ENCODE measurements at places on chromosomes 7 and 10. TPM values are rescaled to one million over a fixed set of nuclear protein-coding genes. Genes with fewer than 3 reads are reported as not detected.

DNA sequence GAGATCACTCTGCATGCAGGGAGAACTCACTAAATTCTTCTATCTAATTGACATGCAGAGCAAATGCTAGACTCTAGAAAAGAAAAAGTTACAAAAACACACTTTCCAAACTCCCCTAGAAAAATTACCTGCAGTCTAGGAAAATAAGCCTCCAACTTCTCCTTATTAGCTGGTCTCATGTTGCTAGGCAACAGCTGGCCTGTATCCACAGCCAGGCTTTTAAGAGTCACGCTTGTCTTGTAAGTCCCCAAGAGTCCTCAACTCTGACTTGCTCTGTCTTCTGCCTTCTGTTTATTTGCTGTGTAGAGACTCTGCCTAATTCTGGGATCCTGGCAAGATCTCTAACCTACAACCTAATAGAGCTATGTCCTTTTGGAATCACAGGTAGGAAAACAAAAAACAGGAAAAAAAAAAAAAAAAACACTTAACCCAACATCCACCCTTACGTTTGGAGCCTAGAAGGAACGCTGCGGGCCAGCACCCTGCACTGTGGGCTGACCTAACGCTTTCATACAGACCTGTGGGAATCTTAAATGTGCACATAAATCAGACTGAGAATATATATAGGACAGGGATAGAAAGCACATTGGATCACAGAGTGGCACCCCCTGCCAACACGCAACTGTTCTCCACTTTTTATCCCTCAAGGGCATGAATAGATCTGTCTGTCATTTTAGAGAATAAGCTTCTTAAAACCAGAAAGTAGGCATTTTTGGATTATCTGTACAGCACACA, 117.0 kb upstream of the PTPRZ1 start:
- DNase-seq = no peak

- DNase-seq = peak; percentile 53
These were observed 72.9 kb upstream of the GRID1 start for GRCh38 chr10:86439544-86439943.

GRCh38 chr7:141946796-141947195, at the start of gene CLEC5A:
TSS of gene CLEC5A (minus strand) at chr7:141946974. CDS start at chr7:141946292, 682 bp downstream.
- no peak for DNase-seq

Gene ICA1
- 66.4 TPM for total RNA-seq

DNA sequence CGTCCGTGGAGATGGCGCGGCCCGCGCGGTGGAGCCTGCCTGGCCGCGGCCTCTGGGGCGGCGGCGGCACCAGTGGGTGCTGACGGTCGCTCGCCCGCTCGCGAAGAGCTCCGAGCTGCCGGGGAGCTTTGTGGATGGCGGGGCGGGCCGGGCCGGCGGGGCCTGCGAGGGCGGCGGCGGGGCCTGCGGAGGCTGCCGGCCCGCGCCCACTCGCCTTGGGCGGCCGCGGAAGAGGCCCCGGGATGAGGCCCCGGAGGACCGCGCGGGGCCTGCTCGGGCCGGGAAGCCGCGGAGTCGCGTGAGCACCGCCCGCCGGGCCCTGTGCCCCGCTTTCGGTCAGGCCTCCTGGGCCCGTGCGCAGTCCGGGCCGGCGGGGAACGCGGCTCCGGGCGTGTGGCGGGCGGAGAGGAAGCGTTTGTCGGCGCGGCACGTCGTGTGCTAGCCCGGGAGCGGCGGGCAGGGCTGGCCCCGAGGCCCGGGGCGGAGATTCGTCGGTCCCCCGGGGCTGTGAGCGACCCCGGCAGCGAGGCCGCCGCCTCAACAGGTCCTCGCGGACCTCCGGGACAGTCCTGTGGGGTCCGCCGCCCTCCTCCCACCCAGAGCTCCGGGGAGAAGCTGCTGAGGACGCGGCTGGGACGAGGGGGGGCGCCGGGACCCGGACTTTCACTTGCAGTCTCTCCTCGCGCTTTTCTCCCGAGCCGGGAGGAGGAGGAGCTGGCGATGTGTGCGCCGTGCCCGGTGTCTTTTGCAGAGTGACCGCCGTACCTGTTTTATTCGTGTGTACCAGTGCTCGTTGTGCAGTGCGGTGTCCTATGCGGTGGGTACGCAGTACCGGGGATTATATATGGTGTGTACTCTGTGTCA, 578 bp downstream of the ZMYND11 start:
- peak; percentile 65 for DNase-seq

Gene ITGA8
- total RNA-seq = not detected

Gene PRKCQ
- total RNA-seq = 0.73 TPM

- no peak for DNase-seq
These were observed 158.1 kb downstream of the SNX13 start for GRCh38 chr7:17782216-17782549.

- DNase-seq = no peak
These were observed 229.9 kb upstream of the TCF7L2 start for GRCh38 chr10:112720178-112720577.

GRCh38 chr10:78859266-78859665, 209.5 kb upstream of the ZMIZ1 start:
- DNase-seq = no peak

Gene PNLIP
- total RNA-seq = not detected

Gene ELFN1
- total RNA-seq = 0.27 TPM

DNA sequence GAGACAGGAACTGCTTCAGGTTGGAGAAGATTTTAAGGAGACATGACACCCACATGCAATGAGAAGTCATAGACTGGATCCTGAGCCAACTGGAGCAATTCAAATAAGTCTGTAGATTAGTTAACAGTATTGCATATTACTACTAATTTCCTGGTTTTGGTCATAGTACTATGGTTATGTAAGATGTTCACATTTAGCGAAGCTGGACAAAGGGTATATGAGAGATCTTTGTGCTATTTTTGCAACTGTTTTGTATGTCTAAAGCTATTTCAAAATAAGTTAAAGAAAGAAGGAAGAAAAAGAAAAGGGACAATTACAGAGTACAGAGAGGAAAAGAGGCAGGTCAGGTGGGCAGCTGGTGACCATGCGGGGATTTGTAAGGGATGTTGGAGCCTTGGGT, 116.5 kb upstream of the SVIL start:
- DNase-seq = no peak

DNA sequence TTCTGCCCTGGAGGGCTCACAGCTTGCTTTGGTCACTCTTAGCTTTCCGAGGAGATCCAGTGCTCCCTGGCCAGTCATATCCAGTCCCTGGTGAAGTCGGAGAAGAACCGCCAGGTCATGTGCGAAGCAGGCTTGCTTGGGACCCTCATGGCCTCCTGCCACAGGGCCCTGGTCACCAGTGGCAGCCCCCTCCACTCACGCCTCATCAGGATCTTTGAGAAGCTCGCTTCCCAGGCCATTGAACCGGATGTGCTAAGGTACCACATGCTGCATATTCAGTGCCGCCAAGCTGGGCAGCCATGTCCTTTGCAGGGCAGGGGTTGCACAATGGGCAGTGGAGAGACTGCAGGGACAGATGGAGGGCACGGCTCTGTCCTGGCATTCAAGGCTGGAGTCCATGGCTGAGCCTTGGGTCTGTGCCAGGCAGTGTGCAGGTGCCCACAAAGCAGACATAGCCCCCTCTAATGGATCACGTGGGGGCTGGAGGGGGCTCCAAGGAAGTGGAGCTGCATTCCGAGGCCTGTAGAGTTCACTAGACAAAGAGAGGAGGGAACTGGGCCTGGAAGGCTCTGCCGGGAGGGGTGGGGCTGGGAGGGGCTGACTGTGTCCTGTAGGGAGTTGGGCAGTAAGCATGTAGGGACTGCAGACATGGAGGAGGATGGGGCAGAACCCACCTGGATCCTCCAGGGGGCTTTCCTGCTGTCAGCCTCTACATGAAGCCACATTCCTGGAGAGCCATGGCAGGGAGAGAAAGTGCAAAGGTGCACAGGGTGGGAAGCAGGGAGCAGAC, 89.9 kb downstream of the WDFY4 start:
- no peak for DNase-seq

DNA sequence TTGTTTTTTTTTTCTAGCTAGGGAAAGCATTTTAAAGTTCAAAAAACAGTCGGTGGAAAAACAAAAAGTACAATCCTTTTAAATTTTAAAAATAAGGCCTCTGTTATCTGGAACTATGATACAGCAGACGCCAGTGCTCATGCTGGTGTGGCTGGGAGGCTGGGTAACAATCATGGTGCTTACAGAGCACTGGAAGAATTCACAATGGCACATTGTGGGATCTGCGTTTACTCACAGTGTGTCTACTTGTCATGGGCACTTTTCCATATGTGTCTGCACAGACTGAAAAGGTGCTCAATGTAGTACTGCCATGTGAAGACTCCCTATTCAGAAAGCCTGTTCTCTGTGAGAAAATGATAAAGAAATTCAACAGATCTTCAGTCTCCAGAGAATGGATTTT, 278.2 kb upstream of the IMMP2L start:
- no peak for DNase-seq

DNA sequence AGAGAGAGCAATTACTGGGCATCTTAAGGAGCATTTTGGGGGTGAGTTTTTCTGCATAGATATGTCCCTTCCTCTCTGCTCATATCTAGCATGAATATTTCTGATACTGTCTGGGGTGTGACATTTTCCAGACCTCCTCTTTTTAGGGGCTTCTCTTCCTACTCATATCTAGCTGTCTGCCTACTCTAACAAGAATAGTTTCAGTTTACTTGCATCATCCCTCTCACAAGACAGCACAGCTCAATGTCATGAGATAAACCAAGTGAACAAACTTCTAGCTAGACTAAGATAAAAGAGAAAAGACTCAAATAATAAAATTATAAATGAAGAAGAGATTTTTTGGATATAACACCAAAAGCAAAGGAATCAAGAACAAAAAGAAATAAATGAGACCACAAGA, 419.5 kb upstream of the SORCS1 start:
- DNase-seq = no peak

DNA sequence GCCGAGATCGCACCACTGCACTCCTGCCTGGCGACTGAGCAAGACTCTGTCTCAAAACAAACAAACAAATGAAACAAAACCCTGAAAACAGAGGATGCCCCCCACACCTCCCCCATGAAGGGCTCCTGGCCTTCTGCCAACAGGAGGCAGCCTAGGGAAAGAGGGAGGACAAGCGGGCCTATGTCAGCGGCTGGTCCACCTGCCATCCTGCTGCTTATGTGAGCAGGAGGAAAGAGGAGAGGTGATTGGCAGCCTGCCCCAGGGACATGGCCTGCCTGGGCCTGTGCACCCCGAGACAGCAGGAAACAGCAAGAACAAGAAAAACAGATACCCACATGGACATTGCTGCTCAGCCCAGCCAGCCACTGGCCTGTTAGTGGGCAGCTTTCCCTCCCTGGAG, 9.1 kb upstream of the ZNF316 start:
- DNase-seq = no peak

DNA sequence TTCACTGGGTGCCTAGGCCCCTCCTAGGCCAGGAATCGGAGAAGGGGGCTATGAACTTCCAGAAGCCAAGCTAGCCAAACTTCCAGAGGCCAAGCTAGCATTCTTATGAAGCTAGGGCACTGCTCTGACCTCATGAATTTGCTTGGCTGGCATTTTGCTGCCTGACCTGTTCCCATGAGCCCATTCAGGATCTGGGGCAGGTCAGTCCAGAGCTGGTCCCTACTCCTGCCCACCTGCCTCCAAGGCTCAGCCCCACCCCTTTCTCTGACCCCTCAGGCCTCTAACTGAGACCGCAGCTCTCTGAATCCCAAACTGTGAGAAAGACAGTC, 1.3 kb upstream of the PPIF start:
- DNase-seq = no peak

Gene PAPOLB
- not detected for total RNA-seq

Gene OR2A42
- not detected for total RNA-seq

Gene SPDYE16
- not detected for total RNA-seq

- DNase-seq = no peak
These were observed 4.8 kb upstream of the EVX1 start for GRCh38 chr7:27237735-27238334.

Gene ALOX5
- total RNA-seq = 57.0 TPM

Gene ASAH2B
- total RNA-seq = 4.1 TPM

GRCh38 chr10:96395931-96396877, 37.4 kb upstream of the OPALIN start:
- peak; percentile 47 for DNase-seq

DNA sequence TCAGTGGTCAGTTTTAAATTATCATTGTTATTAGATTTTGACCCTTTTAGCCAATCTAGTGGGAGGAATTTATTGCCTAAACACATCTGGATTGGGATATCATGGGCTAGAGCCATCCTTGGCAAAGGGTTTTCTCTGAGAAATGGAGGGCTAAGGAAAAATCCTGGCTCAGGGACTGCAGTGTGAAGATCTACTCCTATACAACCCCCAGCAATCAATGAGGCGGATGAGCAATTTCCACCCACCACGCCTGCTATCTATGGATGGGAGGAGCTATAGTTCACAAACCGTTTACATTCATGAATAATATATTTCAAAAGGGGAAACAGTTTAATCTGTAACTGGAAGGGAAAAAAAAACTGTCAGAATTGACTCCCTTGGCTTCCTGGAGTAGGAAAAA, 2.7 kb downstream of the CAV1 start:
- DNase-seq = no peak

Gene EBF3
- not detected for total RNA-seq

- DNase-seq = no peak
These were observed 144.1 kb downstream of the PIP4K2A start for GRCh38 chr10:22570234-22570633.

Gene GIMAP4
- not detected for total RNA-seq

- no peak for DNase-seq
These were observed 37.5 kb downstream of the BTBD16 start for GRCh38 chr10:122308417-122309141.

DNA sequence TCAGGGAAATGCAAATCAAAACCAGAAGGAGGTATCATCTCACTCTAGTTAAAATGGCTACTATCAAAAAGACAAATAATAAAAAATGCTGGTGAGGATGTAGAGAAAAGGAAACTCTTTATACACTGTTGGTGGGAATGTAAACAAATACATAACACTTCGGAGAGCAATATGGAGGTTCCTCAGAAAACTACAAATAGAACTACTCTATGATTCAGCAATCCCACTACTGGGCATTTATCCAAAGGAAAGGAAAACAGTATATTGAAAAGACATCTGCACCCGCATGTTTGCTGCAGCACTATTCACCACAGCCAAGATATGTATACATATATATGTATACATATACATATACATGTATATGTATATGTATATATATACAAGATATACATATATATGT, 94.2 kb downstream of the C10orf90 start:
- DNase-seq = no peak

Gene TES
- total RNA-seq = 124 TPM

- peak; percentile 79 for DNase-seq
These were observed 57.6 kb upstream of the EZH2 start for GRCh38 chr7:148941598-148942275.

Gene FGFR2
- 53.6 TPM for total RNA-seq

GRCh38 chr7:54705436-54705835, 53.6 kb downstream of the SEC61G start:
- DNase-seq = peak; percentile 71

DNA sequence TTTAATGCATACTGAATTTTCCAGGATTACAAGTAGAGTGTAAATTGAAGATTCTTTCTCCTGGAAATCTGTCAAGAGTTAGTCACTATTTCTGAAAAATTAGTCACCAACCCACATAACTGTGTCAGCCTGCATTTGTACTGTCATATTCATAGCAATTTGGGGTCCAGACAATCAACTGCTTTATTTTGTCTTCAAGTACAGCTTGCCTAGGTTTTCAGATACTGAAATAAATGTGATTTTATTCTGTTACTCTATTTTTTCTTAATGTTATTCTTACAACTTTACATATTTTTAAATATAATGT, 55.1 kb downstream of the CUBN start:
- DNase-seq = no peak
